ENCODE measurements at places on chromosomes 2 and 18.

DNA sequence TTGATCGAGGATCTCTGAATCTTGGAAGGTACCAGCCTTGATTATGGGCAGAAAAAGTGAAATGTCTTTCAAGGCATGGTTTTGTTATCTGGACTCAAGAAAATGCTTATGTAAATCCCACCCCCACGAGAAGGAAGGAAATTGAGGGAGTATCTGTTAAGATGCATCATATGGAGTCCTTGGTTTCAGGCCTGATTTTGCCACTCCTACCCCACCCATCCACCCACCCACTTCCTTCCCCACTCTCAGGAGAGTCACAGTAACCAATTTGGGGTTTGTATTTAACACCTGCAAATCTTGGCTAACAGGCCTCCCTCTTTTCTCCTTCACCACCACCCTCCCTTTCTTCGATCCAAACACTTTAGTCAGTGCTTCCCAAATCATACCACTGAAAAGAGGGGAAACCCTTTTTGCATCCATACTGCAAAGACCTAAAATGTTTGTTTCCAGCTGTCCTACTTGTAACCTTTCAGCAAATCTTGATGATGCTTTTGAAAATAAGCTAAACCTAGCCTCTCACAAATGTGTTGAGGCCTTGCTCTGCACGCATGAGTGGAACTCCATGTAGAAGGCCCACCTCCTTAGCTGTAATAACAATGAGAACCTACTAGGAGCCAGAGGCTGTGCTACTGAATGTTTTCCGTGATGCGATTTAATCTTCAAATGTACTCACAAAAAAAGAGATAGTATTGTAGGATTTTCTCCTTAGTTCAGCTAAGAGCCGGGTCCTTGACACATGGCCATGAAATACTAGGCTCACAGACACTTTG is 34.8 kb downstream of the POU3F3 start:
- no peak for DNase-seq

DNA sequence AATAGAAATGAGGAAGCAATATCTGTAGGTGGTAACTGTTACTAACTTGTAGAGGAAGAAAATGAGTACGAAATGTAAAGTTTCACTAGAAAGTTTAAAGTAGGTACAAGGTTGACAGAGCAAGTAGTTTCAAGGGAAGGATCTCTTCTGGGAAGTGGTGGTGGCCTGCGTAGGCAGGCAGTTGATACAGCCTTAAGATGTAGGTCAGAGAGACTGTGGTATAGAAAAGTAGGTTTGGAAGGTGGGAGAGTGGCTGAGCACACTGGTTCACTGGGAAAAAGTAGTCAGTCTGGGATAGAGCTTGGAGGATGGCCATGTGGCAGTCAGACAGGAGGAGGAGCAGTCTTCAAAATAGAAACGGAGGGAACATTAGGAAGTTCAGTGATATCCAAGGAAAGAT is 23.5 kb downstream of the KDM3A start:
- DNase-seq: no peak

DNA sequence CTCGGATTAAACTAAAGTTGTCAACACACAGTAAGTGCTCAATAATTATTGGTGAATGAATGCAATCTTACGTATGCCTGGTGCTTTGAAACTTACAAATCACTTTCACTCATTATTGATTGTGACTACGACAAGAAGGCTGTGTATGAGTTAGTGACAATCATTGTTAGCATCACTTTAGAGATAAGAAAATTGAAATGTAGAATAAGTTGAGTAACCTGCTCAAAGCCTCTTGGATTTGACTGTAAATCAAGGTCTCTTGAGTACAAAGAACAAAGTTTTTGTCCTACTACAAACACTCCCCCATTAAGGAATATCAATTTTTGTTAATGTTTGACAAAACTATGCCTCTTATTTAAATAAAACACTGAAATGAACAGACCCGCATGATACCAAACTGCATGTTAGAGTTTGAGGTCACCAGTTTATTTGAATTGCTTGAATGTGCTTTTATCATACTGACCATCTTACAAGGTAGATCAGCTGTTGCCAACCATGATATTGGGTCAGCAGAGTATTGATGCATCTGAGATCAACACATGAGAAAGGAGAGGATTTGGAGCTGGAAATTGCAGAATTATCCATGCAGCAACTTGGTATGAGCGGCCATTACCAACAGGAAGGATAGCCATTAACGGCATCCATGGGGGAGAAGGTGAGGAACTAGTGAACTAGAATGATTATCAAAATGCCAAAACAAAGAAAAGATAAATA is 142.1 kb downstream of the IRS1 start:
- no peak for DNase-seq

- no peak for DNase-seq
Observed at GRCh38 chr2:229779650-229780049, 65.3 kb upstream of the DNER start.

GRCh38 chr2:194380011-194380410 is 1277.0 kb upstream of the SLC39A10 start:
- no peak for DNase-seq

- DNase-seq: no peak
Observed at GRCh38 chr2:156430236-156430979, 5.8 kb upstream of the GPD2 start.

DNA sequence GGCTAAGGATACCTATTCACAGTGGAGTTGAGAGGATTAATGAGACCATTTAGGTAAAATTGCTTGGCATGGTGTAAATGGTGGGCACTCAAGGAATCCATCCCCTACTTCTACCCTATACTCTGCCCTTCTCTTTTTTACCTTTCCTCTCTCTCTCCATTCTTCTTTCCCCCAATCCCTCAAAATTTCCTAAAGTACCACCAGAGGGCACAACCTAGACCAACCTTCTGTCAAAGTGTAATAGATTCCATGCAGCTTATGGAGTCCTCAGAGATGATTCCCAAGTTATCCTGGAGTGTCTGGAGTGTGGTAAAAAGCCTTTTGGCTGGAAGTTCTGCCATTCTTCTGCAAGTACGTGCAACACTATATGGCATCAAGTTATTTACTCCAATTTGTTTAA is 33.0 kb upstream of the CCDC195 start:
- no peak for DNase-seq

- DNase-seq: no peak
Observed at GRCh38 chr2:224584111-224584784, 915 bp downstream of the CUL3 start.

GRCh38 chr2:217551252-217551899 is 451.4 kb downstream of the TNS1 start:
- DNase-seq: no peak

DNA sequence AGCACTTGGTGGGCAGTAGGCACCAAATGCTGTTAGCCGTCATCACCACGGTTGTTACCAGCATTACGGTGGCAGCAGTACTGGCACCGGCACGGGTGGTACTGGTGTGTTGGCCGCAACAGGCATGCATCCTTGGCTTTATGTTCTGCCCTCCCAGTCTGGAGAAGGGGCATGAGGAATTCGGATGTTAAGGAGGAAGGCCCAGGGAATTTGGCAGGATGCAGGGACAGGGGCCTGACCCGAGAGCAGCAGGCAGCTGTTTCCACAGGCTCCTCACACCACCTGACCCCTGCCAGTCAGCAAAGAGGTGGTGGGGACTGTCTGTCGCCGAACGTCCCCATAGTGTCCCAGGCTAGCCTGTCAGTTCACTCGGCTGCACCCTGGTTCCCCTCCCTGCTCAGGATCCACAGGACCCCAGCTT is 79.0 kb downstream of the EDAR start:
- no peak for DNase-seq

DNA sequence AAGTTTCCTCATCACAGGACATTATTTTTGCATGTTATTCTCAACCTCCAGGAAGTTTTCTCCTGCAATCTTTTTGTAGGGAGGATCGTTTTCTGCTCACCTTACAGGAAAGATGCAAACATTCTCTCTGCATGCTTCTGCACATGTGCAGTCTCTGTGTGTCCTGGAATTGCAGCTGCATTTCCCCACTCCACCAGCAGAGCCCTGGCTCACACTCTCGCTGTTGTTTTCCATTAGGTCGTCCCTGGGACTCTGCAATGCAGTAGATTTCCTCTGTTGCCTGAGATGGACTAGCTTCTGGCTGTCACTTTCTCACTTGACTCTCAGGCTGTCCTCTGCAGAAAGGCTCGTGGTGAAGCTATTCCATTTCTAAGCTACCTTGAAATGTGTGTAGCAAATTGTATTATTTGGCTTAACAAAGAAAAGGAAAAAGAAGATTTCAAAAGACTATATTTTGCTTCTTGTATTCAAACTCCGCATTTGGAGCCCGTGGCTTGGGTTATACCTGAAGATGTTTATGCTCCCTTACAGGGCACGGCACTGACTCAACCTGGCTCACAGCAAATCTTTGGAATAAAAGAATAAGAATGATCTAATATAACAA is 346.7 kb downstream of the RAD51AP2 start:
- no peak for DNase-seq
